Stimulated activated effector memory CD8-positive, alpha-beta T cell treated with anti-CD3 and anti-CD28 coated beads, Interleukin-12 subunit alpha, Interleukin-12 subunit beta, amount 100 ng/mL, for 72 hours (primary cell): ENCODE measurements at places on chromosomes 3 and 15.

GRCh38 chr3:78116874-78117273, 1077.0 kb downstream of the ROBO2 start:
- DNase-seq = no peak

GRCh38 chr3:109369510-109369909, 32.2 kb upstream of the DPPA4 start:
- no peak for DNase-seq

DNA sequence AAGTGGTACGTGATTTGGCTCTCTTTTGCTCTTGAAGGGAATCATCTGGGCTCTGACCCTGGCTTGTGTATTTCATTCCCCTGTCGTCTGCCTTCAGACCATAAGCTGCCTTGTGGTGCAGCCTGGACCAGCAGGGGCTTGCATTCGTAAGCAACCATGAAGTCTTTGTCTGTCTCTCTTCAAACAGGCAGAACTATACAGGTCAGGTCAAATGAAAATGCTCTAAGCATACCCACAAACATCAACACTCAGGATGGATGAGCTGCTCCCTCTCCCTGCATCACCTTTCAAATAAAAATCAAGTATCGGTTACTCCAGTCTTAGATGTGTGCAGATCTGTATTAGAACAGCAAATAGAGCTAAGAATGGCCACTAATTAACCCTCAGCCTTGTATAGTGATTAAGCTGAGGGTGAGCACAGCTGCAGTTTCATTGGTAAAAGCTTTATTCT, 268.6 kb upstream of the UBE2E1 start:
- no peak for DNase-seq

- DNase-seq = no peak
Observed at GRCh38 chr3:115549071-115549470, 74.2 kb upstream of the GAP43 start.

- DNase-seq = no peak
Observed at GRCh38 chr15:76330080-76330680, 6.4 kb upstream of the ISL2 start.

GRCh38 chr3:108029466-108029865, 61.4 kb downstream of the CD47 start:
- DNase-seq = no peak

- DNase-seq = no peak
Observed at GRCh38 chr3:37667335-37667734, 194.3 kb upstream of the CTDSPL start.
